DND-41 (cell line): ENCODE measurements at places on chromosomes 12 and 14.
A peak's percentile ranks its signal among the peaks of the same experiment; 100 is the strongest.

DNA sequence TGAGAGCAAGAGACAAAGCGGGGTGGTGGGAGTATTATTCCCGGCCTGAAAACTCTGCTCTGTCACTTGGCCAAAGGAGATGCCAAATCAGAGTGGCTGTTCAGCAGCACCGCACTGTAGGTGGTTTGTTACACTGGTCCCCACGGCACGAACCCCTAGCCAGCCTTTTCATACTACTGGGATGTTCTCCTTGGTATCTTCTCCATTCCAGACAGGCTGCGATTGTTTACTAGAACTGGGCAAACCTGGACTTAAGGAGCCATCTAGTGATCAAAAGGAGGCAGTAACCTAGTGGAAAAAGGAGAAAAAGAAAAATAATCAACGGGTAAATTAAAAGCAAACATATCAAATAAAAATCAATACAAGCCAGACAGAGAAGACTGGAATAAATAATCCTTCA, 58.9 kb upstream of the TMTC2 start:
- H3K36me3 ChIP-seq = no peaks in the 10 kb centered on the region
- no peak overlapping the region for H3K27ac ChIP-seq
- no peaks in the 10 kb centered on the region for H3K4me1 ChIP-seq
- no peak overlapping the region for H3K4me3 ChIP-seq
- H3K27me3 ChIP-seq = no peaks in the 10 kb centered on the region
- DNase-seq = no peak

GRCh38 chr12:84779169-84779568, 133.4 kb downstream of the SLC6A15 start:
- no peak for DNase-seq
- no peaks in the 10 kb centered on the region for H3K4me1 ChIP-seq
- H3K27me3 ChIP-seq = no peaks in the 10 kb centered on the region
- H3K27ac ChIP-seq = no peak overlapping the region
- H3K36me3 ChIP-seq = no peaks in the 10 kb centered on the region

- H3K36me3 ChIP-seq = no peaks in the 10 kb centered on the region; the same call in 1 of the 2 replicates
- no peak overlapping the region for H3K27ac ChIP-seq
- DNase-seq = no peak
- no peaks in the 10 kb centered on the region for H3K27me3 ChIP-seq
- no peak overlapping the region for H3K4me3 ChIP-seq
- H3K4me1 ChIP-seq = no peaks in the 10 kb centered on the region
Measured at GRCh38 chr14:58549105-58549757, 88.5 kb upstream of the DACT1 start.

GRCh38 chr12:62959745-62960144, 24.8 kb upstream of the PPM1H start:
- no peak overlapping the region for H3K4me3 ChIP-seq
- no peak overlapping the region for H3K27ac ChIP-seq
- H3K36me3 ChIP-seq = no peaks in the 10 kb centered on the region
- DNase-seq = no peak
- no peaks in the 10 kb centered on the region for H3K27me3 ChIP-seq

DNA sequence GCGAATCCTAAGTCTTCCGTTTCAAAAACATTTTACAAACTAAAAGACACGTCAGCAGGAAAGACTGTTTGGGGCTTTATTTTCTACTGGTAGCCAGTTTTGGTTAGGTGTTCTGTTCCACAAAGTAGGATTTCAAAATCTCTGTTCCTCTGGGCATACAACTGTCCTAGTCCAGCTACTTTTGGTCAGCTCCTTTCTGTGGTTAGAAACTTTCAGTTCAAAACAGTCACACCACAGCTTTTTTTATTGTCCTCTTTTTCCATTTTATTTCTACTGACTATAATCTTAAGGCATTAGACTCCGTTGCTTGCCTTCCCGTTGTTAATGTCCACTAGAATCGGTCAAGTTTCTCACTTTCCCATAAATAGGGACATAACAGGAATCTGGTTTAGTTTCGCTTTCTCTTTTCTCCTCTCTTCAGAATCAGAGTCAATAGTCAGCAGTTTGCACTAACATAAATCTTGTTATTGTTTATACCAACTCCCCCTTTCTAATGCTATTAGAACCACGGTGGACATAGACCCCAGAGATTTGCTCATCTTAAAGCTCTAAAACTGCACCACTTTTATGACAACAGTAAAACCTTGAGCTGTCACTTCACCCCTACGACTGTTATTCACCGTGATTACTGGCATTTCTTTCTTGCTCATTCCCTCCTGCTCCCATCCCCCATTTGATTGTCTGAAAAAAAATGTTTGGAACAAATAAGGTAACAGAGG, 41.5 kb upstream of the NPAS3 start:
- H3K4me1 ChIP-seq = no peaks in the 10 kb centered on the region; the same call in 1 of the 2 replicates
- H3K27me3 ChIP-seq = peaks cover 5% of the 10 kb centered on the region
- no peaks in the 10 kb centered on the region for H3K36me3 ChIP-seq
- no peak overlapping the region for H3K27ac ChIP-seq
- H3K4me3 ChIP-seq = no peak overlapping the region
- no peak for DNase-seq

GRCh38 chr14:41355866-41356265, 250.8 kb upstream of the LRFN5 start:
- no peak for DNase-seq
- H3K27ac ChIP-seq = no peak overlapping the region
- H3K4me1 ChIP-seq = no peaks in the 10 kb centered on the region
- no peaks in the 10 kb centered on the region for H3K36me3 ChIP-seq

GRCh38 chr12:121005346-121005815, 10.9 kb downstream of the C12orf43 start:
- H3K4me3 ChIP-seq = no peak overlapping the region
- no peaks in the 10 kb centered on the region for H3K4me1 ChIP-seq
- no peak overlapping the region for H3K27ac ChIP-seq
- DNase-seq = peak; percentile 54
- H3K36me3 ChIP-seq = peaks cover 60% of the 10 kb centered on the region
- no peaks in the 10 kb centered on the region for H3K27me3 ChIP-seq

DNA sequence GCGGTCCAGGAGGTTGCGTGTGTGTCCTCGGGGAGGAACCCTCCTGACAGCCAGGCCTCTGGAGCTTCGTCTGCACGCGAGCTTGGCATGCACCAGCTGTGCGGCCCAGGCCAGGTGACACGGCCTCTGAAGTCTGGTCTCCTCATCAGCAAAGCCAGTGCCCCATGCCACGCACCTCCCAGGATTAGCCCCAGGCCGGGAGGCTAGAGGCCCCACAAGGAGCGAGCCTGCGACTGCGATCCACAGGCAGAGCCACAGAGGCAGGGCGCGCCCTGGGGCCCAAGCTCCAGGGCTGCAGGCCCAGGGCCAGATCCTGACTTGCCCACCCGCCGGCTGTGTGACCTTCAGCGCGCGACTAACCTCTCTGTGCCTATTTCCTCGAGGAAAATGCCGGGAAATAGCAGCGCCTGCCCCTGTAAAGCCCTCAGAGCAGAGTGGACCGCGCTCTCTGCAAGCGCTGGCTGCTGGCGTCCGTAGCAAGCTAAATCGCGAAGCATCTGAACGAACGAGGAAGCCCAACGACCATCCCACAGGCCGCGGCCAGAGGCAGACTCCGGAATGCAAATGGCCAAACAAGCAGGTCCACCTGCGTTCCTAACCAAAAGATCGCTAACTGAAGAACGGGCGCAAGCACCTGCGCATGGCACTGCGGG, 492 bp upstream of the BTBD6 start:
- H3K27ac ChIP-seq = peak overlapping the region; percentile 74
- peak overlapping the region; percentile 66 for H3K4me3 ChIP-seq
- no peak for DNase-seq
- H3K4me1 ChIP-seq = peaks cover 50% of the 10 kb centered on the region
